Stimulated activated CD8-positive, alpha-beta memory T cell treated with anti-CD3 and anti-CD28 coated beads, Interleukin-7, amount 100 ng/mL, for 48 hours (primary cell): ENCODE measurements at places on chromosomes 12 and 14.
A peak's percentile ranks its signal among the peaks of the same experiment; 100 is the strongest.

GRCh38 chr12:30877105-30877875 lies 49.3 kb upstream of the TSPAN11 start:
- DNase-seq, result no peak

GRCh38 chr14:32028599-32028998 lies 48.5 kb upstream of the ARHGAP5 start:
- DNase-seq, result no peak

GRCh38 chr12:94100990-94101737 lies 47.2 kb upstream of the PLXNC1 start:
- DNase-seq, result peak; percentile 45

- no peak for DNase-seq
These were observed 153.6 kb downstream of the PHLDA1 start for GRCh38 chr12:75877763-75878621.

DNA sequence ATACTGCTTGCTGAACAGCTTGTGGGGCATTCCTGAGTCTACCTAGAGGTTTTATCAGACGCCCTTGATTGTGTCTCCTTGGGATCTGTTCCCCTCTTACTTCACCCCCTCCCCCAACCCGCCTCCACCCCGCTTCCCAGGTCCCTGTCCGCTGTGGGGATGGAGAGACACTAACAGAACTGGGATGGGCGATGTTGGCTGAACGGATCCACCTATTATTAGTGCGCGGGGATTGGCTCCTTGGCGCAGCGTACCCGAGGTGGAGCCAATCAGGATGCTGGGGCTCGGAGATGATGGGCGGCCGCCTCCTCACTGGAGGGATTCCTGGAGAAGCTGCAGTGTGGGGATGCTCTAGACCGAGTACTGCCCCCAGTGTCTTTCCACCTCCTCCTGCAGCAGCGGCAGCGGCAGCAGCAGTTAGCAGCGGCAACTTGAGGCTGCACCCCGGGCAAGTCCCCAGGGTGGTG lies at the start of gene SYT1:
Gene SYT1 (plus strand): TSS at position 372 of the 467 bp plus-strand sequence.
- DNase-seq, result no peak

DNA sequence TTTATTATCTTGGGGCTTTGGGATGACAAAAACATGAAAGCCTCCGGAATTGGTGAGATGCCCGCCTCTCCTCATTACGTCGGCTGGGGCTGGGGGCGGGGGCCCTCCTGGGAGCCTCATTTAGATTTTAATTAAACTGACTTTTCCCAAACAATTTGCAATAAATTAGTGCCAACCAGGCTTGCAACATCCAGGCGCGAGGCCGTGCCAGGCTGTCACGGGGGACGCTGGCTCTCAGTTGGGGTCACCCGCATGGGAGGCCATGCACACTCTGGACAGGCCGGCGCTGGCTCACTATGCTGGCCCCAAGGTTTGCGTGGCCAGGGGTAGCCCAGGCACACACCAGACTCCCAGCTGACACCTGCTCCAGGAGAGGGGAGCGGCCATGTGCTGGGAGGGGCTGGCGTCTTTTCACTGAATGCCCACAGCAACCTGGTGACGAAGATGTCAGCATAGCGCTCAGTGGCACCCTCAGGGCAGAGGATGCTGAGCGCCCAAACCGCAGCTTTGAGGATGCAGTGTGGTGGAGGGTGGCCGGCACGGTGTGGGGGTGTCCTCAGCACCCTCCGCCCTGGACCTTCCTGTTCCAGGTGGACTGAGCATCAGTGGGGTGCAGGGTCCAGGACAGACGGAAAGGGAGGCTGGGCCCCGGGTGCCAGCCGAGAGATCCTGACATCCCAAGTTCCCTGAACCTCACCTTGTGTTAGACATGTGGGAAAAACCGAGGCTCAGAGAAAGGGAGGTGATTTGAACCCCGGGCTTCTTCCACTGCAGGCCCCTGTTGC lies 190.8 kb upstream of the C14orf180 start:
- no peak for DNase-seq

DNA sequence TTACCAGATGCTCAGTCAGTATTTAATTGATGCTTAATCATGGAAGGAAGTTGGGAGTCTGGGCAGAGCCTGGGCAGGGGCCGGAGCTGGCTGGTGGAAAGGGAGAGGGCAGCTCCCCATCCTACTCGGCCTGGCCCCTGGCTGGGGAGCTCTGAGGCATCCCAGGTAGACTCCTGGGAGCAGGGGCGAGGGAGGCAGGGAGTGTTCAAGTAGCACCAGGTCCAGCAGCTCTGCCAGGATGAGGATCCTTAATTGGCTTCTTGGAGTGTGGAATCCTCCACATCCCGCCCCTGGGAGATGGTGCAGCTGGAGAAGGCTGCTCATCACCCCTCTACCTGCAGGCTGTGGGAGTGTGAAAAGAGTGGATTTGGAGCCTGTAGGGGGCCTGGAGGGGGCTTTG lies 30.9 kb downstream of the SYNDIG1L start:
- no peak for DNase-seq

GRCh38 chr14:78403278-78403815 lies 233.2 kb downstream of the NRXN3 start:
- DNase-seq, result no peak

DNA sequence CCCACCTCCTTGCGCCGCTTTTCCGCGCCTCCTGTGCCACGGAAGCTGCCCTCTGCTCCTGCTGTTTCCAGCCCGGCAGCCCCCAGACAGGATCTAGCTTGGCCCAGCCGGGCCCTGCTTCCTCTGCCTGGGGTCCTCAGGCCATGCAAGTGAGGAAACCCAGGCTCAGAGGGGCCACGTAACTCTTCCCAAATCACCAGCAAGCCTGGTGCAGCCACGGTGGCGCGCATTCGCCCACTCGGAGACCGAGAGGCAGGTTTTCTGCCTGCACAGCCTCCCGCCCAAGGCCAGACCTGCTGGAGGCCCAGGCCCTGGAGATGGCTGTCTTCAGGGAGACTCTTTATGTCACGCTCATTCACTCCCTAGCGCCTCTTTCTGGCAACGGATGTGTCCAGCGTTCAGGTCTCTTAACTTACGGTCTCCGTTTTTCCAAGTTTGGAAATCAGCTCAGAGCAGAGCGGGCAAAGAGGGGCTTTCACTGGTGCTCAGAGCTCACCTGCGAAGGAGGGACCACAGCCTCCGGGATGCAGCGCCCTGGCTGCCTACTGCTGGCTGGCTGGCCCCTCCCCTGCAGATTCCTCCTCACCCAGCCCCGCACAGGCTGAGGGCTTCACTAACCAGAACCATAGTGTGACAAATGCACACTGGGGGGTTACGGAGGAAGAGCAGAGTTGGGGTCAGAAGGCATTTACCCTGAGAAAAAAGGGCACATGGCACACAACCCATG lies 20.6 kb upstream of the CEP170B start:
- no peak for DNase-seq
